Activated CD8-positive, alpha-beta memory T cell treated with anti-CD3 and anti-CD28 coated beads for 24 hours (primary cell): ENCODE measurements at places on chromosomes 2 and 18.

DNA sequence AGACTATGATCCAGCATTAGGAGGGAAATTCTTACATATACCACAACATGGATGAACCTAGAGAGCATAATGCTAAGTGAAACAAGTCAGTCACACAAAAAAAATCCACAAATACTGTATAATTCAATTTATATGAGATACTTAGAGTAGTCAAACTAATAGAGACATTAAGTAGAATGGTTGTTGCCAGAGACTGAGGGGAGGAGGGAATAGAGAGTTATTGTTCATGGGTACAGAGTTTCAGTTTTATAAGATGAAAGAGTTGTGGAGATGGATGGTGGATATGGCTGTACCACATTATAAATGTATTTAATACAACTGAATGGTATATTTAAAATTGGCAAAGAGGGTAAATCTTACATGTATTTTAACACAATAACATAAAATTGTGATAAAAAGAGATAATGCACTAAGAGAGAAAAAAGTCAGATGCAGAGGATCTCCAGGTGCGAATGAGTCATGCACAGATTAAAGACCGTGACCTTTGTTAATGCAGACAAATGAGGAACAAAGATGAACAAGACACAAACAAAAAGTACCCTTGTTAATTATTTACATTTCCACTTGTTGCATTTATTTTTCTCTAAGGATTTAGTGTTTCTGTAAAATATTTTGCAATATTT, 541.7 kb upstream of the MEX3C start:
- DNase-seq, result no peak

DNA sequence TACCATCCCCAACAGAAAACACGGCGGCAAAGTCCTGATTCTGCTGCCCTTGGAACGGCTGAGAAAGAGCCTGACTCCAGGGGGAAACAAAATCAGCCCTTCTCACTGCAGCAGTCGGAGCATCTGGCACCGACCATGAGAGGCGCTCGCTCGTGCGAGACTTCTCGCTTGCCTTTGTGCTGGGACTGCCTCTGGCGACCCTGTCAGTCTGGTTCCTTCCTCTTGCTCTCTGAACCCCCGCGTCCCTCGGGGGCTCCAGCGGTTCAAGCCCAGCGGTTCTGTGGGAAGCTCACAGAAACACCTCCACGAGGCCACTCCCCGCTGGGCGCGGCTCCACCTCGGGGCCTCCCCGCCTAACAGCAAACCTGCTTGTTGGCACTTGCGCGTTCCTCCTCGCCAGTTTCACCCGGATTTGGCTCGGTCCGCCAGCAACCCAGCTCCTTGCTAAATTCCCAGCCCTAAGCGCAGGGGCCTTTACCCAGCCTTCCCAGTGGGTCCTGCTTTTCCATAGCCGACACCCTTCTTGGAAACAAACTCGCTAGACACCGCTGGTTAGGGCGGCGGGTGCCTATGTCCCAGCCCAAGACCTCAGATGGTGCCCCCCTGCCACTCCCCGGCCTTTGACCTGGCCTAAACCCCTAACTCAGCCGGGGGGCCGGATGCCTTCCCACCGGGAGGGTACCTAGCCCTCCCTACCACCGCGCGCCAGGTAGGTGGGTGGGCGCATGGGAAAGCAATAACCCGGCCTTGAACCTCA, 2.2 kb downstream of the RND3 start:
- peak; percentile 55 for DNase-seq

DNA sequence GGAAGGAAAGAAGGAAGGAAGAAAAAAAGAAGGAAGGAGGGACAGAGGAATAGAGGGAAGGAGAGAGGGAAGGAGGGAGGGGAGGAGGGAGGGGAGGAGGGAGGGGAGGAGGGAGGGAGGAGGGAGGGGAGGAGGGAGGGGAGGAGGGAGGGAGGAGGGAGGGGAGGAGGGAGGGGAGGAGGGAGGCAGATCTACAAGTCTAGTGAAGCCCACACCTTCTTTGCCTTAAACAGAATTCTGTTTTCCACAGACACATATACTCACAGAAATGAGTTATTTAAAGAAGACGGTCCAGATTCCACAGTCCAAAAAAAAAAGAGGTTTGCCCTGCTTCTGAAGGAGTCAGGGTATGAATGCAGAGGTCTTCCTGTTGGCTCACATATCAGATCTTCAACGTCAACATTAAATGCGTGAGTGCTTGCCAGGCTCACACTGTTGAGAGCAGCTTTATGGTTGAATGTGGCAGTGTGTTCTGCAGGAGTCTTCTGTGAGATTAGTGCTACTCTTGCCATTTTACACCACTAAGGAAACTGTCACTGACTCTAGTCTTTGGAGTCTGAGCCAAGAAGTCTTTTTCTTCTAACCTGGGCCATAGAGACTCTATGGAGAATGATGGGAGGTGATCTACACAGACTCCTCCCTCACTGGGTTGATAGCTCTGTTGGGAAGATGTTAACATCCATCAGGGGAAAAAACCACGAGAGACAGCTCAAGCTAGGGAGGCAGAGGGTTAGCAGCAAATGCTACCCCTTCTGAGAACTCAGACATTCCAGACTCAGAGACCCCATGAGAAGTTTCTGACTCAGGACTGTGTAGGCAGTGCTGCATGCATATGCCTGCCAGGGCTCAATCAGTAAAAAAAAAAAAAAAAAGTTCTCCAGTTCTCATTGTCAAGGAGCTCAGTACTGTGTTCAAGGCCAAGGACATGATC, 23.3 kb downstream of the PAX8 start:
- DNase-seq, result no peak

- no peak for DNase-seq
These were observed 323.7 kb downstream of the ARHGAP15 start for GRCh38 chr2:143452817-143453451.

GRCh38 chr2:117536139-117536538, 278.4 kb upstream of the DDX18 start:
- DNase-seq, result no peak

DNA sequence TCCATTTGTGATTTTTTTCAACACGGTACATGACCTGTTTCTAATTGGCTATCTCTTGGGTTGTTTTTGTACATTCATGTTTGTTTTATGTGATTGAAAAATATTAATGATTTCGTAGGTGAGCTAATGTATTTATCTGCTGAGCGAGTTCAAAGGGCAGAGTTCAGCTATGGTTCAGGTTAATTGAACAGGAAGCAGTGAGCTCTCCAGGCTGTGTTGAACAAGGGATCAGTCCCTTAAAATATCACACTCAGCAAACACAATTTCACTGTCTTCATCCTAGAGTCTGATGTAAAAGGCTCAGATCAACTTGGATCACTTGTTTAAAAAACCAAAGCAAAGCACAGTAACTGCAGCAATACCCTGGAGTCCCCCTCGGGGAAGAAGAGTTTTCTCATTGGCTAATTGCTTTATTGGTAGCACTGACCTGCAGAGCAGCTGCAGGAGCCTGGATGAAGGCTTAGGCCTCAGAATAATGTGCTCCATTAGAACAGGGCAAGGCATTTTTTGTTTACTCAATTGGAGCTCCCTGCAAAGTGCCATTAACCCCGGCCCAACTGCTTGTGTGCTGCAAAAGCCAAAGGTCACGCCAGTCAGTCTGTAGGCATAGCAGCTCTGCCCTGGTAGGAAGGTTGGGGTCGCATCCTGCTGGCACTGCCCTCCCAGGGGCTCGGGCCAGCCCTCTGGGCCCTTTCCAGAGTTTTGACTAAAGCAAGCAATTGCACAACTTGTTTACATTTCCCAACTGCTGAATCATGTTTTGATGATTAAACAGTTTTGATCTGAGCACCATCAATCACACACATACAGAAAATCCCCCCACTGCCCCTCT, 10.5 kb downstream of the ONECUT2 start:
- no peak for DNase-seq

- DNase-seq, result no peak
These were observed 398.4 kb downstream of the METTL4 start for GRCh38 chr18:2172881-2173280.

- no peak for DNase-seq
These were observed 209.9 kb downstream of the RNF144A start for GRCh38 chr2:7127156-7127555.

DNA sequence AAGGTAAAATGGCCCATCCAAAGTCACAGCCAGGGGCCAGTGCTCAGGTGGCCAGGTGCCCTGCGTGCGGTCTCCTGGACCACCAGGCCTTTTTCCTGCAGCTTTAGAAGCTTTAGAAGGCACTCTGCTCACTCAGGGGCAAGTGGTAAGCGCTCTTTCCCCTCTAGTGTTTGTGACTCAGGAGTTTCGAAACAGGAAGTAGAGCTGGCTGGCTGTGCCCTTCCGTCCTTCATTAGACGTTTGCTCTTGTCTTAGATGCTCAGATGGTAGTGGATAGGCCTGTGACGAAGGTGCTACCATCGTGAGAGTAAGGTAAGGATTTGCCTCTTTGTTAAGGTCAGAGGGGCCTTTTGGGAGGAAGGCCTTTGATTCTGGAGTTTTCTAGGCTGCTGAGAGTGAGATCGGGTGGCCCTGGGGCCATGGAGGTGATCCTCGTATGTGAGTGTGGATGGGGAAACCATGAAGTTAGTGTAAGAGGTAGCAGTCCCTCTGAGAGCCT, at the start of gene CASP8:
CASP8 (plus strand) TSS at position 235 of the 499 bp plus-strand sequence. CDS start 5,951 bp downstream, outside the sequence.
- peak; percentile 83 for DNase-seq

GRCh38 chr18:23494992-23495391, 8.3 kb upstream of the RMC1 start:
- DNase-seq, result no peak

- DNase-seq, result peak; percentile 84
These were observed 48.6 kb downstream of the RPIA start for GRCh38 chr2:88739985-88740600.
